SK-N-SH (cell line): ENCODE measurements at places on chromosomes 4 and X. TPM values are rescaled to one million over a fixed set of nuclear protein-coding genes. Genes with fewer than 3 reads are reported as not detected.

Gene TDO2
- not detected in 2 replicates for polyA plus RNA-seq

Gene PROM1
- polyA plus RNA-seq, result not detected in 2 replicates

Gene SERPINA7
- polyA plus RNA-seq, result not detected in 2 replicates

- peak; percentile 8 for DNase-seq
Observed at GRCh38 chr4:152408514-152409327, 127.2 kb downstream of the FBXW7 start.

DNA sequence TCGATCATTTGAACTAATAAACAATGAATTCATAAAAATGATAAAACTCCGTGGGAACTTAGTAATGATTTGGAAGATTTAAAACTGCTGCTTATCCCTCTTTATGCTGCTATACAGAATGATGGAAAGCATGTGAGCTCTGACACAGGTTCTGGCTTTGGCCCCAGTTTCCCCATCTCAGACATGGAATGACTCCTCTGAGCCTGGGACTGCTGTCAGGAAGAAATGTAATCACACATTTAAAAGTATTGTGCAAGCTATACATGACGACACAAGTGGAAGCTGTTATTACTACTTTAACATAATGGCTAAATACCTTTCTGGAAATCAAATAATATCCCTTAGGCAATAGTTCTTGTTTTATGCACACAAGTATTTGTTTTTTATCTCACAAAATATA lies 161.7 kb downstream of the DCHS2 start:
- DNase-seq, result no peak

DNA sequence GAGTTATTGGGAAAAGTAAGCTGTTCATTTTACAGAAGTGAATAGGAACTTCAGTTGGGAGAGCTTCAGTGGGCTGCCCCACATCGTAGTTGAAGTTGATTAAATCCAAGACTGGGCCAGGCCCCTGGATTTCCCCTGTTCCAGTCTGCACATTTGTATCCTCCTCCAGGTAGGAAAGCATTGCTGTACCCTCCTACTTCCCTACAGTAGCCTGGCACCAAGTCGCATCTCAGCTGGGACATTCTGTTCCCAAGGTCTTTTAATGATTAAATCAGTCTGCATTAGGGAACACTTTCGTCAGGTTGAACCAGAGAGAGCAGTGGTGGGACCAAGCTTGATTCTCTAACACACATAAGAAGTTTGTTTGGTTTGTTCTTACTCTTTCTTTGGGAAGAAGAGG lies 165.8 kb upstream of the PPARGC1A start:
- no peak for DNase-seq

Gene SPANXN4
- not detected in 2 replicates for polyA plus RNA-seq

GRCh38 chrX:69357317-69357716 lies 146.8 kb upstream of the NALF2 start:
- DNase-seq, result no peak

DNA sequence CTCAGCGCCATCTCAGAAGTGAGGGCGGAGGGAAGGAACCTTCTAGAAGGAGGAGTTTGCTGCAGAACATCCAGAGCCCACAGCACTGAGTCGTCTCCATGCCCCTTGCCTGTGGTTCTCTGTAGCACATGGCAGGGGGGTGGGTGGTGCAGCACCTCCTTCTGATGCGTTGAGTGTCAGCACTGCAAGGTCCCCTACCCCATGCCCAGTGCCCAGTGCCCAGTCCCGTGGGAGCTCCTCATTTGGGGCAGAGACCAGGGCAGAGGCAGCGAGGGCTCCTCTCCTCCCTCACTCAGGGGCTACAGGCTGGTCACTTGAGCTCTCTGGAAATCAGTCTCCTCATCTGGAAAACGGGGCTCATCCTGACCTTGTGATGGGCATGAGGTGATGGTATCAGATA lies 78.1 kb downstream of the HTRA3 start:
- DNase-seq, result no peak

Gene RFC1
- polyA plus RNA-seq, result 14.9 and 19.2 TPM in 2 replicates

GRCh38 chrX:51292421-51292820 lies 40.2 kb upstream of the NUDT10 start:
- no peak for DNase-seq

Gene PDCL2
- polyA plus RNA-seq, result not detected in 2 replicates

Gene CXCL11
- polyA plus RNA-seq, result not detected in 2 replicates

DNA sequence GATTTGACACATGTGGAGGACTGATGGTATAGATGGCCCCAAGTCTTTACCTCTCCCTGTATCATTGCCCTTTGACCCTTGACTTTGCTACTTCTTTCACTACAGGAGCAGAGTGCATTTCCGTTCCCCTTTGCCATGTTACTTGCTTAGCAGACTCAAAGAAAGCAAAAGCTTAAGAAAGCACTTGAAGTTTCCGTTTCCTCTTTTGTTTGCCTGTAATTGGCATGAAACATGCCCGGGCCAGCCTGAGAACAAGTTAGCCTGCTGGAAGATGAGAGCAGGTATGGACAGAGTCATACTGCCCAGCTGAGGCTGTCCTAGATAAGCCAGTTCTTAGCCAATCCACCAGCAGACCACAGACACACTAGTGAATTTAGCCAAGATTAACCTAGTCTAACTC lies 206.0 kb downstream of the BCOR start:
- DNase-seq, result no peak

- DNase-seq, result no peak
Observed at GRCh38 chr4:70752236-70752635, 30.5 kb downstream of the RUFY3 start.

DNA sequence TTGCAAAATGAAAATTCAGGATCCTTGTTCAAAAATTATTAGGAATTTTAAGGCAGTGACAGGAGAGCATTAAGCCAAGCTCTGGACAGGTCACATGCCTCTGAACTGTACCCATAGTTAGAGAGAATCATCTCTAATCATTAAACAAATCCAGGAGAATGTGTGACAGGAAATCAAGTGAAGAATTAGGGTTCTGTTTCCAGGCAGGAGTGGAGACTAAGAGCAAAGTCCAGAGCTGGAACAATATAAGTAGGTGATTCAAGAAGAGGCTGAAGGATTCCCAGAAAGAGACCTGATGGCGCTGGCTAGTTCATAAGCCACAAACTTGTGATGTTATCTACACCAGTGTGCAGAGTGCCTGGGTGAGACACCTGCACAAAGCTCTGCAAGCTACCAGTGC lies 104.6 kb upstream of the PRKG2 start:
- DNase-seq, result no peak

- peak; percentile 39 for DNase-seq
Observed at GRCh38 chrX:131747173-131747572, 203.3 kb downstream of the OR13H1 start.

DNA sequence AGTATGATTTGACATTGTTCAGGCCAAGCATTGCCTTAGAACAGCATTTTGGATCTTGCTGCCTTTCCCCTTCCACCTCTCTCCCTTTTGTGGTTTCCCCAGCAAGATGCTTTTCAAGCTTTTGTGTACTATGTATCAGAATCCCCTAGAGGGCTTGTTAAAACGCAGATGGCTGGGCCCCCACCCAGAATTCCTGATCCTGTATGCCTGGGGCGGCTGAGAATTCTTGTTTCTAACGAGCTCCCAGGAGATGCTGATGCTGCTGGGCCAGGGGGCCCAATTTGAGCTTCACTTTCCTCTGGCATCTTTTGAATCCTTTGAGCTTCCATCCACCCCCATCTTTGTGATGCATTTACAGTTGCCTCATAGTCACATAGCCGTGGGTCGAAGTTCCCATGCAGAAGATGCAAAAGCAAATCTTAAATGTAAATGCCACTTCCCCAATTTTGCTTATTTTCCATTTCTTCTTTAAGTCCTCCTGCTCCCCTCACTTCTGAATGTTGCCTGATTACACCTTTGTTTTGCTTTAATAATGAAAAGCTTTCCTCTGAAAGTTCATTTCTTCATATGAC lies 18.5 kb downstream of the HCCS start:
- DNase-seq, result no peak

Gene HS6ST2
- polyA plus RNA-seq, result 0.05 and 0.18 TPM in 2 replicates

GRCh38 chr4:45317739-45318138 lies 591.4 kb upstream of the GNPDA2 start:
- no peak for DNase-seq

GRCh38 chrX:54950730-54951375 lies 30.2 kb downstream of the TRO start:
- no peak for DNase-seq

- no peak for DNase-seq
Observed at GRCh38 chr4:184748251-184748652, 14.4 kb upstream of the CENPU start.

Gene RNF175
- polyA plus RNA-seq, result 0.06 and 0.10 TPM in 2 replicates

DNA sequence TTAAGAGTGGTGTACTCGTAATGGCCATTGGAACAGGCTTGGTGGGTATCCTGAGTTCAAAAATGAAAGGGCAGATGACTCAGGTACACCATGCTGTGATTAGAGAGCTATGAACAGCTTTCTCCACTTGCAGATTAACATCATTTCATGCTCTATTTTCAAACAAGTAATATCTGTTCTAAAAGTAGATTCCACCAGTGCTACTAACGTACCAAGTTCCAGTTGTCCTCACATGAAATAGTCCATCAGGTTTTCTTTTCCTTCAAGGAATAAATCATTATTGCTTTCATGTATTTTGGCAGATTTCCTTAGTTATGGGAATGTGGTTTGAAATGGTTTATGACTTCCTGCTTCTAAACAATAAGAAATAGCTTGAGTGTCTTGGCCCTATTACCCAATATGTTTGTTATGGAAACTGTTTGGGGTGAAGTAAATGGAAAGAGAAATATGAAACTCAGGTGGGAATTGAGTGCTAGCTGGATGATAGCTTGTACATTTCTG lies 49.9 kb downstream of the PCDH7 start:
- no peak for DNase-seq

Gene HAND2
- 94.2 and 106 TPM in 2 replicates for polyA plus RNA-seq

- DNase-seq, result no peak
Observed at GRCh38 chrX:129840344-129840743, 3.3 kb downstream of the ZDHHC9 start.

Gene DDX53
- polyA plus RNA-seq, result 0.18 and 0.23 TPM in 2 replicates

- DNase-seq, result no peak
Observed at GRCh38 chrX:72539822-72540221, 32.8 kb downstream of the HDAC8 start.

GRCh38 chr4:93373893-93374860 lies 454.4 kb upstream of the ATOH1 start:
- DNase-seq, result no peak

Gene FGB
- not detected in 2 replicates for polyA plus RNA-seq
